ENCODE measurements at places on chromosomes 5 and 9. TPM values are rescaled to one million over a fixed set of nuclear protein-coding genes. Genes with fewer than 3 reads are reported as not detected.

DNA sequence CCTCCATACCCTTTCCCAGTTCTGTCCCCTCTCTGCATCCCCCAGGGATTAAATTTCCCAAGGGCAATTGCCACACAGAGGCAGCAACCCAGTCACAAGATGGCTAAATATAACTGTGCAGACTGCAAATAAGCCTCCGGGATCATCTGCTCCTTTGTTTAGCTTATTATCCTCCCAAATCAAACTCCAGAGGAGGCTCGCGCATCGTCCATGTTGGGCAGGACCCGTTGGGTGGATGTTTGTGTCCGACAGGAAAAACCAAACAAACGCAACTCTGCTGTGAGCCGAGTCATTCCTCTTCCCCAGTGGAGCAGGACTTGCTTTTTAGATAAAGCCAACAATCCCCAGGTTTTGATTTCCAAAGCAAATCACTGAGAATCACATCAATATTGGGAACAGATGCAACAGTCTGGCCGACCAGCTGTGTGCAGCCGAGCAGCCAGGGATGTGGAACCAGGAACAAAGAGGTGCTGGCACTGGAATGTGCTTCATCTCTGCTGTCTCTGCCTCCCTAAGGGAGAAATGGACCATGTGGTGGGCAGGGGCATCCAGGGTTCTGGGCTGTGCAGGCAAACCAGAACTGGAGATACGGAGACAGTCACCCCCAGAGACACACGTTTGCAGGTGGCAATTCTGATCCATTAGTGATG lies 89.8 kb downstream of the PTTG1 start:
- H3K27ac ChIP-seq = no peak overlapping the region
- no peaks in the 10 kb centered on the region for H3K27me3 ChIP-seq
- H3K4me1 ChIP-seq = no peaks in the 10 kb centered on the region
- no peak overlapping the region for H3K4me3 ChIP-seq

DNA sequence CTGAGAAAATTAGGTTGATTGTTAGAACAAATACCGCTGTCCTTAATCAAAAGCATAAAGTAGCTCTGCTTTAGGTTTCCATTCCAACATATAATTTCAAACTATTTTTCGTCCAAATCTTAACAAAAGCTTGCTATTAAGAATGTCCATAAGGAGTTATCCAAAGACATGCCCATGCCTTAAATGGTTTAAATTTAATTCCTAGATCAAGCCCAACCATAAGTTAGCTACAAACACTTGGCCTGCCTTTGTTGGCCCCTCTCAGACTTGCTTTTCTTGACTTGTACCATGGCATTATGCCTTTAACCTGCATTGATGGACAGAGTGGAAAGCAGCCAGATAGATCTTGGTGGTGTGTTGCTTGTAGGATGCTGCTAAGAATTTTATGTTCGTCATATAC lies 8.8 kb downstream of the GARNL3 start:
- H3K27me3 ChIP-seq = no peaks in the 10 kb centered on the region
- no peaks in the 10 kb centered on the region for H3K4me1 ChIP-seq

DNA sequence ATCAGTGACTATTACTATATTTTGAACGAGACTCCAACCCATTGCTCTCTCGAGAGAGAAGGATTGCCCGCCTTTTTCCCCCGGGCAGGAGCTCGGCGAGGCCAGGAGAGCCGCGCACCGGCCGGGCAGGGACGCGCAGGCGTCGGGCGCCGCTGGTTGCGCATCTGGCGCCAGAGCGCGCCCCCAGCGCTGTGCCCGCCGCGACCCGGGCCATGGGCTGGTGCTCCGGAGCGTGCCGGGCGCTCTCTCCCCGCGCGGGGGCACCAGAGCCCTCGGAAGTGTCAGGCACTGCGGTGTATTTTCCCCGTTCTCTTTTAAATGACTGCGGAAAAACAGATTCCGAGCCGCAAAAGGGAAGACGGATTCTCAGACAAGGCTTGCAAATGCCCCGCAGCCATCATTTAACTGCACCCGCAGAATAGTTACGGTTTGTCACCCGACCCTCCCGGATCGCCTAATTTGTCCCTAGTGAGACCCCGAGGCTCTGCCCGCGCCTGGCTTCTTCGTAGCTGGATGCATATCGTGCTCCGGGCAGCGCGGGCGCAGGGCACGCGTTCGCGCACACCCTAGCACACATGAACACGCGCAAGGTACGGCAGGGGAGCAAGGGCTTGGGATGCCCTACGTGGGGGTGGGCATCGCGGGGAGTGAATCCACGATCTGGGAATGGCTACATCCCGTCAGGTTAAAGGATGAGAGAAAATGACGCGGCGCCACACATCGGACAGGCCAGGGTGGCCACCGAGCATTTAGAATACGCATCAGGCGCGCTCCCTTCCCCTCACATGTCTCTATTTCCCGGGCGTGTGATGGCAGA lies 1.1 kb upstream of the NTRK2 start:
- peaks cover 3% of the 10 kb centered on the region for H3K27me3 ChIP-seq
- no peak overlapping the region for H3K27ac ChIP-seq
- peak overlapping the region; percentile 61 for H3K4me3 ChIP-seq
- peaks cover 5% of the 10 kb centered on the region for H3K4me1 ChIP-seq

DNA sequence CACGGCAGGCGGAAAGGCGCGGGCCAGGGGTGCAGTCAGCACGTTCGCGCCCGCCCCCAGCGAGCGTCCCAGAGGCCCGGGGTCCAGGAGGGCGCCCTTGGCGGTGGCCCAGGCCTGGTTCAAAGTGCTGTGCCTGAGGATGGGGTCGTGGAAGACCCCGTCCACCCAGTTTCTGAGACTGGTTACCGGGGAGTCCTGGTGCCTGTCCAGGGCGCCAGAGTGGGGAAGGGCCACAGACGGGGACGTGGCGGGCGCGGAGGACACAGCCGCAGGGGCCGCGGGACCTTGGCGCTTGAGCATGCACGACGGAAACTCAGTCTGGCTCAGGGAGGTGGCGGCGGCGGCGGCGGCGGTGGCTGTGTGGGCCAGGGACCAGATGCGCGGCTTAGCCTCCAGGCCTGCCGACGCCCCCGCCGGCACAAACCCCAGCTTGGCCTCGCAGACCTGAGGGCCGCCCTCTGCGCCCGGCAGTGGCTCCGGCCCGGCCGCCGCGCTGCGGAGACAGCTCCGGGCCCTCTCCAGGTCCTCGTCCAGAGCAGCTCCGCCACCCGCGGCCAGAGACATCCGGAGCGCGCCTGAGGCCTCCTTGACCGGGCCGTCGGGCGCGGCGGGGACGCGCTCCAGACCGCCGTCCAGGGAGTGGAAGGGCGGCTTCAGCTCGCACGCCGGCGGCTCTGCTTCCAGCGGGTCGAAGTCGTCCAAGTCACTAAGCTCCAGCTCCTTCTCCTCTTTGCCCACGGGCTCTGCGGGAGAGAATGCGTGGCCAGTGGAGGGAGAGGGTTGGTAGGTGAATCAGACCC lies 4.5 kb downstream of the IRX4 start:
- H3K27ac ChIP-seq = no peak overlapping the region
- no peak overlapping the region for H3K4me3 ChIP-seq
- DNase-seq = no peak
- H3K36me3 ChIP-seq = no peaks in the 10 kb centered on the region
- H3K27me3 ChIP-seq = peaks cover 92% of the 10 kb centered on the region

- no peaks in the 10 kb centered on the region for H3K27me3 ChIP-seq
- no peak overlapping the region for H3K4me3 ChIP-seq
- DNase-seq = no peak
- H3K27ac ChIP-seq = no peak overlapping the region
- no peaks in the 10 kb centered on the region for H3K4me1 ChIP-seq
- H3K36me3 ChIP-seq = no peaks in the 10 kb centered on the region
These were observed 65.2 kb upstream of the GLIS3 start for GRCh38 chr9:4365055-4365454.

- H3K27me3 ChIP-seq = no peaks in the 10 kb centered on the region
- no peaks in the 10 kb centered on the region for H3K36me3 ChIP-seq
- DNase-seq = no peak
- no peak overlapping the region for H3K4me3 ChIP-seq
These were observed 58.9 kb downstream of the INSYN2B start for GRCh38 chr5:169921384-169921783.

DNA sequence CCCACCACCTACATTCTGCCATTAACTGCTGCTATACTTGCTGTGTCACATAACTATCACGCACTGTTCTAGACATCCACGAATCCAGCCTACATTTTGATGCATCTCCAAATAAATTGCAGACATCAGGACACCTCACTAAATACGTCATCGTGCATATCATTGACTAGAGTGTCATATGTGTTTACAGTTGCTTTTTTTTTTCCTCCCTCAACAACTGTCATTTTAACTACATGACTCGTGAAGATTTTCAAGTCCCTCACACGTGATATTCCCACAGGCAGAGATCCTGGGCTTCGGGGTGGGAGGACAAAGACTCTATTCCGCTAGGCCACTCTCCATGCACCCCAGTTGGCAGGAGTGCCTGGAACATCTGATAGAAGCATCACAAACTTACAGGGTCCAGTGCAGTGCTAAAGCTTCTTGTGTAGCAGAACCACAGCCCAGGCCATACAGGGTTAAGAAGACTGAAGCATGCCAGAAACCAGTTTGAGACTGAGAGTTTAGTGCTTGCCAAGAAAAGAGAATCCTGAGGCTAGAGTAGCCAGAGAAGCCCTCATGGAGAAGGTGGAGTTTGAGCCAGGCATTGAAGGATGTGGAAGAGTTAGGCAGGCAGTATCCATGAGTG lies 1.1 kb downstream of the PCYOX1L start:
- peaks cover 4% of the 10 kb centered on the region for H3K4me1 ChIP-seq
- no peak overlapping the region for H3K4me3 ChIP-seq
- H3K36me3 ChIP-seq = no peaks in the 10 kb centered on the region
- DNase-seq = no peak
- H3K27ac ChIP-seq = no peak overlapping the region
- no peaks in the 10 kb centered on the region for H3K27me3 ChIP-seq

DNA sequence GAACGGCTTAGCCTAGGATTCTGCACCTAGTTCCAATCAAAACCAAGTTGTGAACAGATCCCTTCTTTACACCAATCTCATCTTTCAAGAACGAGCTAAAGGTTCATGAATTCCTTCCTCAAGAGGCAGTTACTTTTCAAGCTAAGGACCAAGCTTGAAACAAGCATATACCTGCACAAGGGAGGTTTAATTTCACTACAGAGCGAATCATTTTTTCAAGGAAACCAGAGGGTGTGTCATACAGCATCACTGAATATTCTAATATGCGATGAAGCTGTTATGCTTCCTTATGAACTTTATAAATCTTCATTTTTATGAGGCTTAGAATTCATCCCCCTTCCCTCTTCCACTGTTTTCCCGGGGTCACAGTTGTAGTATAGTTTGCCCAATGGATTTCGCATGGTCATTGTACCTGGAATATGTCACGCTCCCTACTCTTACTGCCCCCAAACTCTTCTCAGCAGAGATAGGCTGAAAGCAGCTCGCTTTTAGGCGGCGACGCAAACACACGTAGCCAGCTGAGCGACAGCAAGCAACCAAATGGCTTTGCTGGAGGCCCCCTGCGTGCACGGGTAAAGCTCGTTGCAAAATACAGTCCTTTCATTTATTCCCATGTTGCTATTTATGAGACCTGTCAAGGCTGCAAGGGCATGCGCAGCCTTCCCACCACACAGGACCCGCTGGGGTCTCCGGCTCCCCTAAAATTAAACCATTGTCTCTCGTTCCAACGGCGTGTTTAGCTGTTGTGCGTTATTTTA lies 832 bp downstream of the LMBRD2 start:
- peaks cover 31% of the 10 kb centered on the region for H3K4me1 ChIP-seq
- H3K36me3 ChIP-seq = peaks cover 3% of the 10 kb centered on the region
- H3K27ac ChIP-seq = peak overlapping the region; percentile 89
- H3K4me3 ChIP-seq = peak overlapping the region; percentile 85
- DNase-seq = peak; percentile 26

- no peak overlapping the region for H3K27ac ChIP-seq
- no peaks in the 10 kb centered on the region for H3K27me3 ChIP-seq
- no peak for DNase-seq
- no peak overlapping the region for H3K4me3 ChIP-seq
- no peaks in the 10 kb centered on the region for H3K36me3 ChIP-seq
These were observed 122.8 kb upstream of the PUM3 start for GRCh38 chr9:2966565-2967300.

- H3K4me3 ChIP-seq = no peak overlapping the region
- H3K4me1 ChIP-seq = peaks cover 9% of the 10 kb centered on the region
- no peaks in the 10 kb centered on the region for H3K36me3 ChIP-seq
- no peaks in the 10 kb centered on the region for H3K27me3 ChIP-seq
These were observed 36.4 kb downstream of the GARNL3 start for GRCh38 chr9:127300886-127301447.

DNA sequence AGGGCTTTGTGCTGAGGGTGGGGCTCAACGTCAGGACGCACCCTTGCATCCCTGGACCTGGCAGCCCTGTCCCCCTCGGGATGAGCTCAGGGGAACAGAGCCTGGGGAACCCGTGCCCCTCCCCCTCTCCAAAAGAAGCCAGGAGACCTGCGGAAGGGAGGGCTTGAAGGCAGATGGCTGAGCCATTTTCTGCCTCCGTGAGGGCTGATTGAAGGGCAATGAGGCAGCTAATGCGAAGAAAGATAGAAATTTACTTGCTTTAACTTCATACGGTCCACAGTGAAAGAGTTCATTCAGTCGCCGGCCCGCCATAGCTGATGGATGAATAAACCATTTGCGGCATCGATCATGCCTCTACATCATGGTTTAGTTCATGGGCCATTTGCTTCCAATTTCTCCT lies 28.8 kb downstream of the ASS1 start:
- peaks cover 9% of the 10 kb centered on the region for H3K36me3 ChIP-seq
- no peak overlapping the region for H3K27ac ChIP-seq
- H3K4me3 ChIP-seq = no peak overlapping the region
- no peaks in the 10 kb centered on the region for H3K27me3 ChIP-seq
- no peaks in the 10 kb centered on the region for H3K4me1 ChIP-seq

DNA sequence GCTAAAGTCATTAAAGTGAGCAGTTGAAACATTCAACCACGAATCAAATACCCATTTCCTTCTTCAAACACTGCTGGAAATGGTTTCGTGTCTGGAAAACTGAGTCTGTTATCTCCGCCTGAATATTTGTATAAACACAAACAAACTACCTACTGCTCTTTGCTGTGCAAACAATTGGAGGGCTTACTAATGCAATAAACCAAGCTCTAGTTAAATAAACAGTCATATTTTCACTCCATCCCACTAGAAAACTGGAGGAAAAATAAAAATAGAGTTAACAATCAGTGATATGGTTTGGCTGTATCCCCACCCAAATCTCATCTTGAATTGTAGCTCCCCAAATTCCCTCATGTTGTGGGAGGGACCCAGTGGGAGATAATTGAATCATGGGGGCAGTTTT lies 397.6 kb downstream of the RASEF start:
- H3K4me3 ChIP-seq = no peak overlapping the region
- H3K36me3 ChIP-seq = no peaks in the 10 kb centered on the region
- no peak for DNase-seq
- no peak overlapping the region for H3K27ac ChIP-seq
- H3K27me3 ChIP-seq = no peaks in the 10 kb centered on the region

DNA sequence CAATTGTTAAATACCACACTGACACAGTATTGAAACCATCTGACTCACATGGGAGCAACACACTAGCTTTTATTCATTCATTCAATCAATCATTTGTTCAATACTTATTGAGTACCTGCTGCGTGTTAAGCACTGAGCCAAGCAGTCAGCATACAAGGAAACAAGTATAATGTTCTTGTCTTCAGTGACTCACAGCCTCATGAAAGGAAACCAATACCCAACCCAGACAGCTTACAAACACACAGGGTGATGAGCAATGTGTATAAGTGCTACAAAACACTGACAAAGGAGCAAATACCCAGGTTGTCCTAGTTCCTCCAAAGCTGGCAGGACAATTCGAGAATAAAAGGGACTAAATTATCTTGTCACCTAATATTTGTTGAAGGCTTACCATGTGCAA lies 67.6 kb upstream of the RASEF start:
- no peak for DNase-seq
- no peak overlapping the region for H3K27ac ChIP-seq
- H3K27me3 ChIP-seq = no peaks in the 10 kb centered on the region

EIF4E1B gene
- not detected for total RNA-seq

SHB gene
- total RNA-seq = 26.2 TPM

AJM1 gene
- 4.9 TPM for total RNA-seq

PCDHB1 gene
- total RNA-seq = not detected

FAM200C gene
- 1.4 TPM for total RNA-seq
